ENCODE measurements at places on chromosomes 11 and 22. TPM values are rescaled to one million over a fixed set of nuclear protein-coding genes. Genes with fewer than 3 reads are reported as not detected.

- DNase-seq, result no peak
Observed at GRCh38 chr11:34379079-34379478, 21.3 kb upstream of the ABTB2 start.

The PATE4 gene
- total RNA-seq, result not detected

The SLC22A9 gene
- total RNA-seq, result not detected

The SYTL2 gene
- 5.8 TPM for total RNA-seq

The TSGA10IP gene
- total RNA-seq, result not detected

The MPEG1 gene
- total RNA-seq, result 0.62 TPM

The BARX2 gene
- total RNA-seq, result not detected
